Tongue (tissue), 3 donors: ENCODE measurements at places on chromosomes 6 and 20. TPM values are rescaled to one million over a fixed set of nuclear protein-coding genes. Genes with fewer than 3 reads are reported as not detected.

The TP53INP2 gene
- total RNA-seq = 10.4 TPM

The ERVFRD-1 gene
- total RNA-seq = 0.10 TPM

The SLC4A11 gene
- total RNA-seq = 0.62 TPM

The GGTLC1 gene
- not detected for total RNA-seq

The RAB44 gene
- total RNA-seq = 0.62 TPM

The TFAP2B gene
- under 0.01 TPM for total RNA-seq

The BPIFB1 gene
- 158 TPM for total RNA-seq

The MYH7B gene
- 6.1 TPM for total RNA-seq

The ZBP1 gene
- total RNA-seq = 0.10 TPM

The MCCD1 gene
- not detected for total RNA-seq

The MATN4 gene
- total RNA-seq = 1.1 TPM

The WFDC12 gene
- not detected for total RNA-seq

The GMNN gene
- total RNA-seq = 19.2 TPM
